ENCODE measurements at places on chromosomes 7 and 10.

GRCh38 chr10:34150103-34150502 lies 665.0 kb downstream of the PARD3 start:
- DNase-seq: no peak

- no peak for DNase-seq
Measured at GRCh38 chr7:41481353-41481752, 221.5 kb downstream of the INHBA start.

DNA sequence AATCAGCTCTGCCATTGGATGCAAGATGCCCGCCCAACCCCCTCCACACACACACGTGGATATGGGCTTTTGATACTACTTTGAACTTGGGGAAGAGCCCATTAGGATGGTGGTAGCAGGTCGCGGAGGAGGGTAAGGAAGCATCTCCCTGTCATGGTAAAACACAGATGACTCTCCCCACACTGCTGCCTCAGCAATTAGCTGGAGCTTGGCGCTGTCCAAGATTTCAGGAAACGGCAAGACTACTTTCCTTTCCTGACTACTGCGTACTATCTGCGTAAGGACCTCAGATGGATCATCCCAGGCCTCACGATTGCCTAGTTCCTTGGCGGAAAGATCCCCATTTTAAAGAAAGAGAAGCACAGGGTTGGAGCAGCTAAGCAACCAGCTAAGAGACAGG lies 134.3 kb downstream of the C10orf90 start:
- no peak for DNase-seq

- DNase-seq: no peak
Measured at GRCh38 chr7:88795553-88795952, at the start of gene TEX47. TEX47 (minus strand) TSS chr7:88795737; CDS start chr7:88794942, 795 bp downstream.

GRCh38 chr7:103292122-103292521 lies 5.1 kb upstream of the PMPCB start:
- no peak for DNase-seq

- DNase-seq: no peak
Measured at GRCh38 chr7:7789551-7789988, 71.2 kb upstream of the RPA3 start.

GRCh38 chr7:42311195-42311594 lies 74.2 kb upstream of the GLI3 start:
- DNase-seq: no peak

DNA sequence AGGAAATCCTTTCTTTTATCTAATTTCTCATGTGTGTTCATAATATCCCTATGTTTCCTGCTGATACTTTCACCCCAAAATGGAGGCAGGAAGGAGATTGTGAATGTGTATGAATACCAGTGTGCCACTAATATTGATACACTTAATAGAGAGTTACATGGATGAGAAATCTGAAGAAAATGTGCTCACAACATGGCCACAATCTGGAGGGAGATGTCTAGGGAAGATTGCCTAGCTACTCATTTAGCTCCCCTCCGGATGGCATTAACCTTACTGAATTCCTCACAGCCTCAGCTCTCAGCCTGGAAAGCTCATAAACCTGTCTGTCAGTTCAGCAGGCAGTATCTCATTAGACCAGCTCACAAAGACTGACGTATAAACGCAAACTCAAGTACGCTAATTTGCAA lies 23.4 kb upstream of the DMTF1 start:
- DNase-seq: peak; percentile 19

DNA sequence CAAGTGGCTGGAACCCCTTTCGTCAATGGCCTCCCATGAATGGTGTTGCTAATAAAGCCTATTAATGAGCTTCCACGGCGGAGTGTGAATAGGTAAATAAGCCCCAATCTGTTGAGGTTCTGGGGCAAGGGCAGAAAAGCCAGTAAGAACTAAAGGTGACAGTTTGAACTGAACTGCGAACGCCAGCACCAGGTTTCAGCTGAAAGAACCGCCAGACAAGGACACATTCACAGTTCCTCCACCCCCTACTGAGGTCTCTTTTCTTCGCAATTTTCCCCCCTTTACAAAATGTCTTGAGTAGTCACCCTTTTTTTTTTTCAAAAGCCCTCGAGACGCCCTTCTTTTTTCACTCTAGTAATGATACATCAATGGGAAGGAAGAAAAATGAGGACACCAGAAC lies 2.4 kb upstream of the FGFR2 start:
- DNase-seq: no peak

- peak; percentile 85 for DNase-seq
Measured at GRCh38 chr7:73715648-73716317, 3.7 kb downstream of the STX1A start.

- no peak for DNase-seq
Measured at GRCh38 chr7:132115758-132116157, 460.5 kb downstream of the PLXNA4 start.

DNA sequence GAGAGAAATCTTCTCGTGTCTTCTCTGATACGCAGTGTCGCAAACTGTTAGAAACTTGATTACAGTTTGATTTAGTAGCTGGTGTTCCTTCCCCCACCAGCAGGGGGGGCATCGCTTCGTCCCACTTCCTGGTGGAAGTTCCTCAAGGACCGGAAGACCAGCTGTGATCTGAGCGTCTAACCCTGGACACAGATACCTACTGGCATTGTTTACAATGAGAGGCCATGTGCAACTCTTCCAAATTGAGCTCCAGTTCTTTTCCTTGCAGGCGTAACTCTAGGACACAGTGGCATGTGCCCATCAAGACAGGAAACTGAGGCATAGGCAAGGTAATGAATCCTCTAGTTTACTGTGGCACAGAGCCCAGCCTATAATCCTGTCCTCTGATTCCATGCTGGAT lies 219.0 kb downstream of the CCDC3 start:
- DNase-seq: peak; percentile 67

DNA sequence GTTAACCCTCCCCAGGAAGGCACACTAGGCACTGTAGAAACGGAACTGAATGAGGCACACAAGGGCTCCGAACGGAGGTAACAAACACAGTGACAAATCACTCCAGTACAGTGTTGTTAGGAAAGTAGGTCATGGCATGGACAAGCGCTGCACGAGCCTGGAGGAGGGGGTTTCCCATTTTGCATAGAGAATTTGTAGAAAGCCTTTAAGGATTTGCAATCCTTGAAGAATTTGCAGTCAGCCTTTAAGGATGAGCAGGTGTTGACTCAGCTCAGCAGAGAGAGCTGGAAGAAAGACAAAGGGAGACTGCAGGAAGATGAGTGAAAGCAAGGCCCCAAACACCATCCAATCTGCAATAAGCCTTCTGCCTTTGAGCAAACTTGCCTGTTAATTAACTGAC lies 51.1 kb upstream of the PPP1R3C start:
- DNase-seq: no peak

GRCh38 chr7:71679480-71679879 lies 547.5 kb downstream of the GALNT17 start:
- DNase-seq: no peak

GRCh38 chr10:126006906-126007305 lies 110.5 kb downstream of the FANK1 start:
- no peak for DNase-seq

GRCh38 chr7:50699143-50699542 lies 83.6 kb downstream of the GRB10 start:
- no peak for DNase-seq

DNA sequence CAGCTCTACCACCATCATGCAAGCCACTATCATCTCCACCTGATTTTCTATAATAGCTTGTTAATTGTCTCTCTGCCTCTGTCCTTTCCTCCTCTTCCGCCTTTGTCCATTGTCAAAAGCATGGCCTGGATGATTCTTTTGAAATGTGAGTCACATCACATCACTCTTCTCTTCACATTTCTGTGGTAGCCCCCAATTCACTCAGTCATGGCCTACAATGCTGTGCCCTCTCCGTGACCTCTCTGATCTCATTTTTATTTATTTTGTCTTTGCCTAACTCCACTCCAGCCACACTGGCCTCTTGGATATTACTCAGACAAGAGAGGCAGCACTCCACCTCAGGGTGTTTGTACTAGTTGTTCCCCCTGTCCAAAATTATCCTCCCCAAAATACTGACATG lies 4.9 kb upstream of the ABCB4 start:
- no peak for DNase-seq

DNA sequence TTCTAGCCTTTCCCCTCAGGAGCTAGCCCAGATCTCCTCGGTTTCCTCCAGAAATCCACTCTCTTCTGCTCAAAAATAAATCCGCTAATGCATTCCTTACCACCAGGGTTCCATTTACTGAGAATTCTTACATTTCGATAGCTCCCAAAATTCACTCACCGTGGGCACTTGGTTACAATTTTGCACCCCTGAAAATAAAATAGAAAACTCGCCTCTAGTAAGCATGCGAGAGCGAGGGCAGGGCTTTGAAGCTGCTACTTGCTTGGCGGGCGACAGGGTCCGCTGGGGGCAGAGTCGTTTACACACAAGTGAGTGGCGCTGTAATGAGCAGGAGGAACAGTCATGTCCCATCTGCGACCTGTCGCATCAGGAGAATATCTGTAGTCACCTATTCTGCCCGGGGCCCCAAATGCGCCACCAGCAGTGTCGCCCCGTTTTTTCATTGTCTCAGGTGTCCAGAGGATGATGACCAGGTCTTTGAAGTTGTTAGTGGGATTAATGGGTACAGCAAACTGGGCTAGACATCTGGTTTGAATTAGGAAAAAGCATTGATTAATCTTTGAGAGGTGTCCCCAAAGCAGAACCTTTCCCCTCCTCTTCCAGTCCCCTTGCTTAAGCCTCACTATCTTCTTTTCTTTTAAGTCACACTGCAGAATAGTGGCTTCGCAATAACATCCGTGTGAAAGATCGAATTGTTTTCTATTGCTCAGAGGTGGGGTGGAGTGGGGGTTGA lies 1.2 kb upstream of the MEOX2 start:
- DNase-seq: peak; percentile 79

DNA sequence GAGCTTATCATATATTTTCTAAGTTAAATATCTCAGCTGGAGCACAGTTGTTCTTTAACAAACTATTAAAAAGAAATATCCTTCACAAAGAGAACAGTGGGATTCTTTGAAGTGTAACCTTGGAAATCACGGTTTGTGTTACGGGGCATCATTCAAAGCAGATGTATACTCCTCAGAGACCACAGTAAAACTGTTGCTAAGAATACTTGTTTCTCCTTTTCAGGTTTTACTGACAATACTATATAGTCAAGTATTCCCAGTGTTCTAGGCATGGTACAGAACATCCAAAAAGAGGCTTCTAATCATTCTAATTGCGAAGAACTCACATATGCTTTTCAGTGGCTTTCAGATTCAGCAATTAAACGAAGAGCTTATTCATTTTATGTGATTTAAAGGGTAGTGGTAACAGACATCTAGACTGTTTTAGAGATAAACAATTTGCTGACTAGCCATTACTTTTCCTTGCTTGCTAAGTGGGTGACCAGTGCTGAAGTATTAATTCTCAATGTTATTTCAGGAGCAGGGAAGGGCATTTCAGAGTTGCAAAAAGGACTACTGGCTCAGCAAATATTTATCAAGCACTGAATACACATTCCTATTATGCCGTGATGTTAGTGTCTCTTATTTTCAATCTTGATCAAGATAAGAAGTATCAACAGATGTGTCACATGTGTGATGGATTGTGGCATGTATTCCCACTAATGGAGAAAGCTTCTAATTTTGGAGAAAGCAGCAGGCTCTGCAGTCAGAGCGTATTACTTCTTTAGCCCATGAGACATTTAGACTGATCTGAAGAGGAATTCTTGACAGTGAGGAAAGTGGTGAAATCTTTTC lies 236.8 kb downstream of the RNLS start:
- DNase-seq: no peak

DNA sequence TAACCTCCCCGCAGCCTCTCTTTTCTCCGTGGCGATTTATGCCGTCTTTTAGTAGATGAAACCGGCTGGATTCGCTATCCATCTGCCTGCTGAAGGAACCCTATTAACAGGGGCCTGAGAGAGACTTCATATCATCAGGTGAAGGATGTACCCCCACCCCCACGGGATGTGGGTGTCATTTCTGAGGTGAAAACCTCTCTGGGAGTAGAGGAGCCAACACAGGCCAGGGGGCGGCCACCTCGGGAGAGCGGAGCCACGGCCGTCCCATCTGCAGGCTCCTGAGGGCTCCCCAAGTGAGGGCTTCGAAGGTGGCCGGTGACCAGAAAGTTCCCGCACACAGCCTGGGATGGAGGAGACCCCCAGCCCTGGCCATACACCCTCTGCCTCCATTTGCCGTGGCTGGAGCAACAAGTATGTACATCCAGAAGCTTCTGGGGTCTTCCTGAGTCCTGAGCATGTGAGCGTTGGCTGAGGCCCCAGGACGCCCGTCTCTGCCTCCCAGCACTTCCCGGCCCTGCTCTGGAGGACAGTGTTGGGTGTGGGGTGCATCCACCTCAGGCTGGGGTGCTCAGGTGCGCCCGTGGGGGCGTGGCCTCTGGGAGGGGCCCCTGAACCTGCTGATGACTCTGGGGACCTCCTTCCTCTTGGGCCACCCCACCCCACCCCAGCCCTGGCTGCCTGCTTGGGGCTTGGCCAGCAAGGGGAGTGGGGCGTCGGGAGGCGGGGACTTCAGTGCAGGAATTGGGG lies 84.7 kb downstream of the NKX6-2 start:
- DNase-seq: no peak

DNA sequence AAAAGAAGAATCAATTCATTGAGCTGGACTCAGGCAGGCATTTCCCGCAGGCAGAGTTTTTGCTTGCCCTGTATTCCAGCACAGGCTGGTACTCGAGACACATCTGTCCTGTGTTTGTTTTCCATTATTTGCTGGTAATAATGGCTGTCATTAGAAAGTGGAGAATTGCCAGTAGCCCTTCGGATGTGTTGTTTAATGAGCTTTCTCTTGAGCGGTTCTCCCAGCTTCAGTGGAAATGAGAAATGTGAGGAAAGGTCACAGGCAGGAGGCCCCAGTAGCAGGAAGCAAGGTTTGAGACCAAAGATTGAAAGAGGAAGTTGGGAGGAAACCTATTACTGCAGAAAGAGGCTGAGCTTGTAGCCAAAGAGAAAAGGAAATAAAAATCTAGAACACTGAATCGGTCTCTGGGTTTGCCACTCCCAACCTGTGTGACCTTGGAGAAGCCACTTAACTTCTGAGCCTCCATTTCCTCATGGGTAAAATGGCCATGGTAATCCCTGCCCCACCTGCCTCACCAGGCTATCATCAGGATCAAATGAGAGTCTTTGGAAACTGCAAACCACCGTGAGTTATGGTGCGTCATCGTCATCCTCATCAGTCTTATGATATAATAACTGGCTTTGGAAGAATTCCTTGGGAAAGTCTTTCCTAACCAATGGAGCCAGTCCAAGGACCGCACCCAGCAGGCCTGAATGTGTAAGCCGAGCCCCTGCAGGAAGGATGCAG lies 67.7 kb downstream of the TACR2 start:
- peak; percentile 71 for DNase-seq

DNA sequence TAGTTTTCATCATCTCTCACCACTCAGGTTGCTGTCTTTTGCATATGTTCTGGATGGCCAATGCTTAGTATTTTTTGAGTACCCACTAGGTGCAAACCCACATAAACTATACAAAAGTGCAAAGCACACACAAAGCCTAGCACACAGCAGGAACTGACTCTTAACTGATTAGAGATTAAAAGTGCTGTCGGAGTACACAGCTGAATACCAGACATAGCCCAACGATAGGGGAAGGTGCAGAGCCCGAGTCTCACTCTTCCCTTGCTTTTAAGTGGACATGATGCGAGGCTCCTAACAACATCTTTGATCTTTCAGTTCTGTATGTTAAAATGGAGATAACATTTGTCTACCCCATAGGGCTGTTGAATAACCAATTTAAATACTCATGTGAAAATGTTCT lies 90.8 kb downstream of the DPY19L1 start:
- no peak for DNase-seq
